HT1080 (cell line): ENCODE measurements at places on chromosomes 3 and 15. TPM values are rescaled to one million over a fixed set of nuclear protein-coding genes. Genes with fewer than 3 reads are reported as not detected.

Gene SH3GL3
- total RNA-seq = 2.1 and 3.5 TPM in 2 replicates

Gene SNX22
- total RNA-seq = 2.3 TPM in 2 replicates

Gene OR5K2
- total RNA-seq = not detected in 2 replicates

Gene C3orf85
- total RNA-seq = not detected in 2 replicates

Gene CYP1A2
- not detected in 2 replicates for total RNA-seq

Gene SLC7A14
- total RNA-seq = not detected in 2 replicates

Gene GOLGA8O
- total RNA-seq = 0.10 TPM in 1 of 2 replicates, not detected in the other

Gene BUB1B
- 61.1 and 69.5 TPM in 2 replicates for total RNA-seq

Gene CP
- total RNA-seq = not detected in 2 replicates

Gene GPR149
- total RNA-seq = not detected in 2 replicates

Gene FES
- 8.8 and 15.0 TPM in 2 replicates for total RNA-seq

Gene GOLGA8M
- not detected in 2 replicates for total RNA-seq

GRCh38 chr3:191440532-191440931 lies 20.4 kb upstream of the PYDC2 start:
- no peak for DNase-seq

DNA sequence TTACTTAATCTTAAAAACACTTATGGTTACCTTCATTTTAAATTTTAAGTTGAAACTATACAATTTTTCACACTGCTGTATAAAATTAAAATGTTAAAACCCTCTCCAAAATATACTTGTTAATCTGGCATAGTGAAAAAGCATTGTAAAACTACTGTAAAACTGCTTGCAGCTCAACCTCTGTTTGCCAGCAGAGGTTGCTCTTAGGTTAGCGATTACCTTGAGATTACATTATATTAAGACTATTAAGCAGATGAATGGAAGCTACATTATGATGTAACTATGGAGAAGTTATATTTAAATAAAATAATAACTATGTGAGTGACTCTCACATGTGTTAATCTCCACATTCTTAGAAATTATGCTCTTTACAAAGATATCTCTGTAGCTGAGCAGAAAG lies 143.6 kb upstream of the SLITRK3 start:
- no peak for DNase-seq

- DNase-seq = no peak
Measured at GRCh38 chr3:37963635-37964034, 27.0 kb upstream of the VILL start.

DNA sequence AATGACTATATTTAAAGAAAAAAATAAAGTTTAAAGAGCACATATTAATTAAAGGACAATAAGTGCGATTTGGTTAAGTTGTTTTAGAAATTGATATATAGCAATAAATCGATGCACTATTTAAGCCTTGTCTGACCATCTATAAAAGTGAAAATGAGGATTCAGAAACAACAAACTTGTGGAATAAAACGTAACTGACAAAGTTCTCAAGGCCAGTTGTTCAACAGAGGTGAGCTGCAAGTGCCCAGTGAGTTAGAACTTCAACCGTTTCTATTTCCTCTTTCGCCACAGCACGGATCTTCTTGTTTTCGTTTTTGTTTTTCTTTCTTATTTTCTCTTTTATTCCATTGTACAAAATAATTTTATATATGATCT lies 724.9 kb upstream of the ARRDC4 start:
- no peak for DNase-seq

DNA sequence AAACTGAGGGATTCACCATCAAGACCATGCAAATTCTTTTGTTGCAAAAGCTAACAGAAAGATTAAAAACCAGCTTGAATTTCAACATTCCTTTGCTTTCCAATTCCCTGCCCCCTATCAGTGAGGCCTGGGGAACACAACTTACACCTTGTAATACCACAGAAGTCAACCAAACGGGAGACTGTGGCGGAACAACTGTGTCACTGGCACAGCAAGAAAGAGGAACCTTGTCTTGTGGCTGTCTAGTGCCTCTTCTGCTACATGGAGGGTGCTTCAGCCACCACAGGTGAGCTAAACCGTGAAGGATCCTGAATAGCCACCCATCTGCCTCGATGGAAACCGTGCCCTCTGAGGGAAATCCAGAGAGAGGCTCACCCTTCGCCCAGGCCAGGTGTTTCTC lies 11.4 kb downstream of the CCDC12 start:
- no peak for DNase-seq

GRCh38 chr3:110878692-110879091 lies 192.9 kb upstream of the NECTIN3 start:
- no peak for DNase-seq

DNA sequence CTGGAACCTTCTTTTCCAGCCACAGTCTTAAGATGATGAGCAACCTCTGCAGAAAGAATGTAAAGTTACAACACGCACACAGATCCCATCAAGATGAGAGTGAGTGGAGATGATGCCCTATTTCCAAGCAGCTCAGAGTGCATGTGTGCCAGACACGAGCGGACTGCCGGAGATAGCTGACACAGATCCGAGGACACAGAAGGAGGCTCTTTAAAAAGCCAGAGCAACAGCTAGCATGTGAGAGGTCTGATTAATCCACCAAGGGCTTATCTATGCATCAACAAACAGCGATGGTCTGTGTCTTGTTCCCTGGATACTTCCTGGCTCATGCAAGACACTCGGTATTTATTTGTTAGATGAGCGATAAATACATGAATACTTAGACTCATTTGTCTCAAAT lies 128.6 kb upstream of the DLG1 start:
- no peak for DNase-seq

DNA sequence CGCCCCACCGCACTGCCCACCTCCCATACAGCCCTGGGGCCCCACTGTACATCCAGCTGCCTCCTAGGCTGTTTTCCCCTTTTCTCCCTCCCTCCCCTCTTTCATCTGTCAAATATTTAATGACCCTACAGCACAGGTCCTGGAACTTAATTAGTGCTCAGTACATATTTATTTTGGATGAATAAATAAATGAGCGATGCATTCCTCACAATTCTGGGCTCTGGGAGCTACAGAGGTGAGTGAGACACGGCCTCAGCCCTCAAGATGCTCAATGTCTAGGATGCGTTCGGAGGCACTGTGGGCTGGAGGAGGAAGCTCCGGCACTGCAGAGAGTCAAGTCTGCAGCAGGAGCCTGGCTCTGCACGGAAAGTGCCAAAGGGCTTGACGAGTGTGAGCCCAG lies 175.0 kb downstream of the FAM43A start:
- no peak for DNase-seq

- no peak for DNase-seq
Measured at GRCh38 chr3:19527746-19528145, 379.4 kb downstream of the KCNH8 start.

DNA sequence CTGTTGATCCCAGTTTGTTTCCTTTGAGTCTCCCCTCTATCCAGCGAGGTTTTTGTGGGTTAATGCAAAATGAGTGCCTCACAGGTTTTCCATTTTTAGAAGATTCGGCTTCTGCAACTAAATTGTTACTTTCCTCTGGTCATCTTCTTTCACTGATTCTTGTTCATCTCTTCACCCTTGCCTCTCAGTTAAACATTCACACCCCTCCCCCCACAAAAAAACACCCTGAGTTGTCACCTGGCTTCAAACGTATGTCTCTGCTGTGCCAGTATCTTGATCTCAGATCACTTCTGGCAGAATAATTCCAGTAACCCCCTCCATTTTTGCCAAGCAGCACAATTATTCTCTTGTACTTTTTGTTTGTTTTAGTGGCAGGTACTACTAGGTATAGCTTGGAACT lies 12.3 kb upstream of the CLDN16 start:
- DNase-seq = no peak

DNA sequence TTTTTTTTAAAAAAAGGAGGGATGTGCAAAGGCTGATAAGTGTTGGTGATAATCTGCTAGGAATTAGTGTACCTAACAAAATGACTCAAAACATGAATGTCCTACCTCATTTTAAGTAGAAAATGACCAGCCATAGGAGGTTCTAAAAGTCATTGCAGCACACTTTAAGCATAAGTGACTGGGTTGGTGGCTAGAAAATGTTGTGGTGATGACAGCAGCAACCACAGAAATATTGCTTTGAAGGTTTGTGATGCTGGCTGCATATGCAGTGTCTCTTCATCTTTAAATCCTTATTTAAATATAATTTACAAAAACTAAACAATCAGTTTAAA lies 55.2 kb downstream of the CMSS1 start:
- DNase-seq = no peak

- DNase-seq = no peak
Measured at GRCh38 chr3:46825450-46825849, 37.8 kb downstream of the MYL3 start.

DNA sequence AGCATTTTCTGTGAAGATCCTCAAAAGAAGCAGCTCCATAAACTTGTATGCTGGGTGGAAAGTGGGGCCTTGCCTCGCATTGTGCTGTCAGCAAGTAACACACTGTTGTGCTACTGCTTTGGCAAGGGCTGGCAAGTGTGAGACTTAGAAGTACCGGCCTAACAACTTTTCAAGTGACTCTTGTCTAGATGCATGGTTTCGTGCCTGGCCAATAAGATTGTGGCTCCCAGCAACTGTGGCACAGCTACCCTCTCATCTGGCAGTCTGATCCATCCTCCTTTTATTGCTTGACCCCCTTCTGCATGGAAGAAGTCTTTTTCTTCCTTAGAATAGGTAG lies 79.4 kb upstream of the VEPH1 start:
- DNase-seq = no peak

- no peak for DNase-seq
Measured at GRCh38 chr15:52702390-52702789, 23.2 kb upstream of the ATOSA start.

DNA sequence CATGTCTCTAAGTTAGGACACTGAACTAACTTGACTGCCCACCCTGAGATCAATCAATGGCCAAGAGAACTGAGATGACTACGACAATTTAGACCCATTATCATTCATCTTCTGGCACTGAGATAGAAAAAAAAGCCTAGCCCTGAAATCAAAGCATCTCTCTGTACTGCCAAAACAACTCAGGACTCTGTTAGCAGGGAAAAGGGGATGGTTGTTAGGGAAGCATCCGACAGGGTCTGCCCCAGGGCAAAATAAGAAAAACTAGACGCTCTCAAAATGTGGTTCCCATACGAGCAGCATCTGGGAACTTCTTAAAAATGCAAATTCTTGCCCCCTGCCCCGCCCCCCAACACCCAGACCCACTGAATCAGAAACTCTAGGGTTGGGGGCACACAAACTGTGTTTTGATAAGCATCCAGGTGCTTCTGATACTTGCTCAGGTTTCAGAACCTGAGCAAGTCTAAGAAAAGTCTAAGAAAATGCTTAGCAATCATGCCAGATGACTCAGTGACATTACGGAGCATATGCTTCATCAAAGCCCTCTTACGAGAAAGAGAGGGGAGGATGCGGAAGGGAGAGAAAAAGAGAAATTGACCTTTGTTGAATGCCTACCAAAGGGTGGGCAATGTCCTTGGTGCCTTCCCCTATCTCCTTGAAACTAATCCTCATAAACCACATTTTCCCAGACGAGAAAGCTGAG lies 172.8 kb upstream of the HES1 start:
- DNase-seq = peak; percentile 41

GRCh38 chr3:52202384-52203077 lies 4.6 kb downstream of the ALAS1 start:
- DNase-seq = no peak

- DNase-seq = peak; percentile 34
Measured at GRCh38 chr3:12356996-12357395, 68.1 kb downstream of the PPARG start.

DNA sequence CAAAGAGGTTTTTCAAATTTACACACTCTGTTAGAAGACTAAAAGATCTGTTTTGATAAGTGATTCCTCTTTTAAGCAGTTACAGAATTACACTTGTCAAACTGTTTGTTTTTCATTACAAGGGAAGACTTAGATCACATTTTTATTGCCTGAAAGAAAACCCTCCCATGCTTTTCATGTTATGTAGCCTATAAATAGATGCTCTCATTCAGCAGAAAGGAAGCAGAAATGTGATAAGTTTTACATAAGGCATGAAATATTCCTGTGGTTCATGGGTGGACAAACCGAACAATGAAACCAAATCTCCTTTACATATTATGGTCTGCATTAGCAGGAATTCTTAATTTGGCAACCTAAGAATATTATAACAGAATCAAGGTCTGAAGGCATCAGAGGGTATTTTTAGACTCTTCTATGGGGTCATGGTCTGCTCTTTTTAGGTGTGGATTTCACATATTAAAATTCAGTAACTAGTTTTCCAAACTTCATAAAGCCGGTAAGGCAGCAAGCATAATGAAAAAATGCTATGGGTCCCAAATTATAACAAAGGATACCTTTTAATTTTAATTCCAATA lies 37.3 kb upstream of the FXR1 start:
- DNase-seq = no peak

DNA sequence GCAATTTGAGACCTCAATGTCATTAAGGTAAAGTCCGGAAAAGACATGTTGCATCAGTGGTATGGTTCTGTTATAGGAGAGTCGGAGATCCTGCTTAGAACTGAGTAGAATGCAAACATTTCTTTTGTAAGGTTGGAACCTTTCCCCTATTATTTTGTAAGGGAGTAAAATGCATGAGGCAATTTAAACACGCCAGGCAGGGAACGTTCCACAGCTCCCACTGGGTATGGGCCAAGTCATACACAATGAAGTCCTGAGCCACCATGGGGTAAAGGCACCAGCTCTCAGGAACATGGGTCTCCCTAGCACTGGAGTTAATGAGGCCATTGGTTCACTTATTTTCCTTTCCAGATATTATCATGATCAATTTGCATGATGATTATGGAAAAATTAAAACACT lies 116.6 kb upstream of the NR2F2 start:
- no peak for DNase-seq

- peak; percentile 78 for DNase-seq
Measured at GRCh38 chr3:36907911-36908646, 36.8 kb downstream of the TRANK1 start.

GRCh38 chr3:43094381-43094780 lies 11.5 kb downstream of the POMGNT2 start:
- no peak for DNase-seq

- no peak for DNase-seq
Measured at GRCh38 chr15:39431376-39431775, 149.5 kb upstream of the THBS1 start.

DNA sequence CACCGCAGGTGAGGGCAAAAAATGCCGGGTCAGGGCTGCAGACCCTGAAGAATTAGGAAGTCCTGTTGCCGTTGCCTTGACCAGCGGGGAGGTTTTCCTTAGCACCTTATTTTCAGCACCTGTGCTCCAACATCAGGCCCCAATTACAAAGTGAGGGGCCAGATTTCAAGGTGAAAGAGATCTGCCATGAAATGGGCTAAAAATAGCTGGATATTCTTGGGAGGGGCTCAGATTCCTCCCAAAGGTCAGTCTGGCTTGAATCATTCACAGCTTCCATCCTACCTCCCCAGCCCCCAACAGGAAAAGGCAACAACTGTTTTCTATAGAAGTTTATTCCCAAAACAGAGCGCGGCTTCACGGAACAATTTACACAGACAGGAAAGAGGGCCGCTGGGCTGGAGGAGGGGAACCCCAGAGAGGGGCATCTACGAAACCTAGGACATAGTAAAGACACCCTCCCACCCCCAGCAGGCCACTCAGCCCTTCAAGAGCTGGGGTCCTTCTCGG lies 941 bp upstream of the SLC26A6 start:
- no peak for DNase-seq

- DNase-seq = no peak
Measured at GRCh38 chr3:58210761-58211460, at the start of gene DNASE1L3. Gene DNASE1L3 (minus strand): TSS chr3:58210972. CDS start chr3:58210906, 66 bp downstream.
